ENCODE measurements at places on chromosomes 7 and 10. TPM values are rescaled to one million over a fixed set of nuclear protein-coding genes. Genes with fewer than 3 reads are reported as not detected.

Gene OPN4
- not detected for total RNA-seq

Gene TNRC18
- 45.4 TPM for total RNA-seq

Gene CPA4
- total RNA-seq: 6.1 TPM

Gene PLXNA4
- total RNA-seq: 1.5 TPM

Gene SCIN
- total RNA-seq: 0.37 TPM

Gene C10orf62
- total RNA-seq: 0.12 TPM

Gene AASS
- total RNA-seq: not detected

Gene NUTM2E
- total RNA-seq: 0.52 TPM

Gene MTG1
- total RNA-seq: 53.7 TPM
